ENCODE measurements at places on chromosomes 7 and 10.

- DNase-seq: no peak
Measured at GRCh38 chr10:69334302-69335062, 56.2 kb downstream of the HK1 start.

- no peak for DNase-seq
Measured at GRCh38 chr7:57404343-57404966, 45.5 kb upstream of the ZNF716 start.

GRCh38 chr10:117967149-117967650 is 79.5 kb downstream of the RAB11FIP2 start:
- no peak for DNase-seq

GRCh38 chr7:25664593-25664992 is 436.3 kb upstream of the NPVF start:
- no peak for DNase-seq

DNA sequence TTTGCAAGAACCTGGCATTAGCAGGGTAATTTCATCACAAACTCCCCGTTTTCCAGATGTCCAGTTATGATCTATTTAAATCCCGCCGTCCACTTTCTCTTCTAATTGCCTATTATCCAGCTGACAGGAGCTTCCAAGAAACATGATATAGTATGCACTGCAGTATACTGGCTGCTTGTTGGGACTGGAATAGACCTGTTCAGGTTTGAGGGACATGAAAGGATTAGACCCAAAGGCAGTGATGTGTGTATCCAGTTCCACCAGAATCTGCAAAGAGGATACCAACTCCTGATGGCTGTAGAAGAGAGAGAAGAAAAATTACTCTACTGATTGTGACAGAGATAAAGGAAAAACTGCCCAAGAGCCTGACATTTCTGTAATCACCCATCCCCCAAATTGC is 8.9 kb downstream of the MSS51 start:
- DNase-seq: no peak

DNA sequence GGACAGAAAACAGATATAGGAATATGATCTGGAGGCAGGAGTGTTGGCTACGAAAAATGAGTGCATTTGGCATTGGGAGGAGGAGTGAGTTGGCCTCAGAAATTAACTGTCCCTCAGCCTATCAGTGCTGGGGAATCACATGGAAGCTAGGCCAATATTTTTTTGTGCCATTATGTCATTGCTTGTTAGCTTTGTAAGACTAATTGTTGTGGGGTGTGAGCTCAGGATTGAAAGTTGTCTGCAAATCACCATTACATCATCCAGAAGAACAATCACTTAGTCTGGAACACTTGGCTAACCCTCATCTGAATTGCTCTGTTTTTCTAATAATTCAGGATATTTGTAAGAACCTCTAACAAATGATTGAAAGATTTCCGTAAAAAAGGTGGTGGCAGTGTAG is 45.2 kb upstream of the SEMA3D start:
- DNase-seq: no peak

- DNase-seq: no peak
Measured at GRCh38 chr7:7271094-7271874, 88.9 kb downstream of the C1GALT1 start.

- no peak for DNase-seq
Measured at GRCh38 chr10:72323771-72324191, 30.9 kb downstream of the DNAJB12 start.

DNA sequence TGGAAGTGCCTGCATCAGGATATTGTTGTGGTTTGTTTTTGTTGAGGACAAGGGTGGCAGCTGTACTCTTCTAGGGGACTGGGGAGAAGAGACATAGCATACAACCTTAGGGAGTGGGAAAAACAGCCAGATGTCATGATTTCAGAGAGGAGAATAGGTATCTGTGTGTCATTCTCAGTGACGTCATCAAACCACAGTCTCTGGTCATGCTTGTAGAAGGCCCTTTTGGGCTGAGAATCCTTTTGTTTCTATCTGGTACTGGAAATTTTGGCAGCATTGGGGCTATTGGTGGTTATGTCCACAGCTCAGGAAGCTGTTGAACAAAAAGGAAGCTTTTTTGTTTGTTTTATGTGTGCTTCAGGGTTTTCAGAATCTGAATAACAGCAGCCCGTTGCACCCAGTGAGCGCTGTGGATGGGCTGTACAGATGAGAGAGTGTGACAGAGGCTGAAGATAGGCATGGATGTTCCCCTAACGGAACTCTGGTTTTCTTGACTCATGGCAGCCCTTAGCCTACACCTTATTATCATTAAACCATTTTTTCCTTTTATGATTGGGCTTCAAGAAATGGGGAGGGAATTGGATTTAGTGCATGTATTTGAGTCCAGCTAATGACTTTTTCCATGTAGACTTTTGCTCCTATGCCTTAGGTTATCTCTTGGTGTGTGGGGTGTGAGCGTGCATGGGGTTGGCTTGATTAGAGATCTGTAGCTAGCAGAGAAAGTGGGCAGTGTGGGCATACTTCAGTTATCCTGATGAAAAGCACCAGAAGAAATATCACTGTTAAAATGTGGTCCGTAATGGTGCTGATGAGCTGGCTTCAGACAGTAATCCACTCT is 65.7 kb downstream of the SND1 start:
- peak; percentile 7 for DNase-seq

GRCh38 chr10:26781797-26782196 is 79.0 kb downstream of the ABI1 start:
- DNase-seq: peak; percentile 16

All from activated CD8-positive, alpha-beta T cell treated with anti-CD3 and anti-CD28 coated beads for 36 hours (primary cell).